Activated CD8-positive, alpha-beta memory T cell treated with anti-CD3 and anti-CD28 coated beads, Interleukin-2, amount 50 U/mL, for 48 hours (primary cell): ENCODE measurements at places on chromosomes 7 and 10.

DNA sequence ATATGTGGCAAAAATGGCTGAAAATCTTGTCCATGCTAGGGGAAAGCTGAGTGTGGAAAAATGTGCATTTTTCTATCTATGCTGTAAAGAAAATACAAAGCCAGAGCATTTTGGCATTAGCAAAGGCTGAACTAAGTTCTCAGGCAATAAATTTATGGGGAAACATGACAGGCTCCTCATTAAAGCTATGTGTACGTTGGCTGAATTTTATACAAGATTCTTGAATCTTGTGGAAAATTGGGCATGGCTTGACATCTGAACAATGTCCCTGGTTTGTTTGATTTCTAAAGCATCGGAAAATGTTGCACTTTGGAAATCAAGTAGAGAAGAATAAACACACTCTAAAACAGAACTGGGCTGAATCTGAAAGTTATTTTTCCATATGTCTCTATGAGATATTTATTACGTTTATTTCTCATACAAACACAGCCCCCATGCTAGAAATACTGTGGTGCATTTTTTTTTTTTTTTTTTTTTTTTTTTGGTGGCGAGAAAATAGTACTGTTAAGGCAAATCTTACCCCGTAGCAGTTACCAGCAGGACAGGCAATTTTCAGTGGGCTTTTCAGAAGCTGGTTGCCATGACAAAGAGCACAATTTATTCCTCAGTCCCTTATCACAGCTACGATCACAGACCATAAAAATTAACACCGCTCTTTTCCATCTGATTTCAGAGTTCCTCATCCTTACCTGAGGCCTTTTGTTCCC lies 16.9 kb downstream of the CPA1 start:
- DNase-seq: no peak

DNA sequence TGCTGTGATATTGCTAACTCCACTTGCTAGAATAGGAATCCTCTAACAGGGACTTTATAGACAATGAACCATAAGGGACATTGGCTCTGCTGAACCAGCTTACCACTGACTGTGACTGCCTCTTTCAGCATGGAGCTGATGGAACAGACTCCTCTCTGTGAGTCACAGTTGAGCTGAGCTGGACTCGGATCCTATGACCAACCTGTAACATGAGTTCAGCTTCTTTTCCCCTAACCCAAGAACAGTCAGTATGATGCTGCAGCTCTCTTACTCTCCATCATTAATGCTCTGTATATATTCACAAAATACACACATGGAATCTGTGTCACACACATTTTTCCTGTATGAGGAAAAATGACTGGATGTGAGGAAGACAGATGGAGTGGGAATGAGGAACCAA lies 177.9 kb upstream of the BET1 start:
- no peak for DNase-seq

DNA sequence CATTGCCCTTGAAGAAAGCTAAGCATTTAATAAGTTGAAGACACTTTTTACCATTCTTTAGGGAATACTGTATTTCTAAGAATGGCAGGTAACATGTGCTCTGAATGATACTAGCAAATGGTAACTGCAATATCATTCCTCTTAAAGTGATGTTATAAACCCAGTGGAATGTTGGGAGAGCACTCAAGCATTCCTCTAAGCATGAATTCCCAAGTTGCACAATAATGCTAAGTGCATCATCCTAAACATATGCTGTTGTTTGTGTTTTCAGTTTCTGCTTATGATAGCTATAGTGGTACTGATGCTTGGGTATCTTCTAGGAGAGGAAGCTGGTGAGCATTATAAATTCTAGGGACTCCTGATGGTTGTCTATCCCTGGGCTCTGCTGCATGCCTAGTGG lies 673.9 kb downstream of the PHTF2 start:
- DNase-seq: no peak

DNA sequence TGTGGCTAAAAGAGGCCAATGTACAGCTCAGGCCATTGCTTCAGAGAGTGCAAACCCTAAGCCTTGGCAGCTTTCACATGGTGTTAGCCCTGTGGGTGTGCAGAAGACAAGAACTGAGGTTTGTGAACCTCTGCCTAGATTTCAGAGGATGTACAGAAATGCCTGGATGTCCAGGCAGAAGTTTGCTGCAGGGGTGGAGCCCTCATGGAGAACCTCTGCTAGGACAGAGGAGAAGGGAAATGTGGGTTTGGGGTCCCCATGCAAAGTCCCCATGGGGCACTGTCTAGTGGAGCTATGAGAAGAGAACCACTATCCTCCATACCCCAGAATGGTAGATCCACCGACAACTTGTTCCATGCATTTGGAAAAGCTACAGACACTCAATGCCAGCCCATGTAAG lies 12.4 kb downstream of the SORCS1 start:
- no peak for DNase-seq

DNA sequence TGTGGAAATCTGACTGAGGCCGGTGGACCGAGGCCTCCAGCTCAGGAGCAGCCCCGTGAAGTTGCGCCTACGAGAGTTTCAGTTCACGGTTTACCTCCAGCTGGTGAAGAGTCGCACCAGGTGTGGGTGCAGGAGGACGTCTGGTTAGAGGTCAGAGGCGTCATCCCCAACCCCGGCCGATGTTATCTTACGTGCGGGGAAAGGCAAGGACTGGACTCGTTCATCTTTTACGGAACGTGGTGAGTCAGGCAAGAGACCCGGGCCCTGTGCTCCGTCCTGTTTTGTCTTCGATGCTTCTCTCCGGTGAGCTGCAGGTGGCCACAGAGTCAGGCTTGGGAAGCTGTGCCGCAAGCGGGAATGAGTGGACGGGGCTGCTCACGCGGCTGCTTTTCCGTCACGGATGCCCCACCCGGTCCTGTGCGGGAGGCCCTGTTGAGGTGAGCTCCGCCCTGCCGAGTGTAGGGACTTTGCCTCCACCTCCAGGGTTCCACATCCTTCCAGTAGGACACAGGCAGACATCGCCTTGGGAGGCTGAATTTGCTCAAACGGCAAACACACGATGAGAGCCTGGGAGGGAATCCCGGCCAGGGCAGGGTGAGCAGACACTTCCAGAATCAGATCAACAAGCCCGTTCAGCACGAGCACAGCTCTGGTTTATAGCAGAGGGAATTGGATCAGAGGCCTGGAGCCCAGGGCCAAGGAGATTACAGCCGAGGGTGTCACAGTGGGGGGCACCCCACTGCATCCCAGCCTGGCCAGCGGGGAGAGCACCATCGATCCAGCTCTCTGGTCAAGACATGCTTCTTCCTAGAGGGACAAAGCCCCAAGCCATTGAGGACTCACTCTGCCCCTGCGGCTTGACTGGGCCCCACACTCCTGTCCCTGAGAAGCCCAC lies 50.1 kb upstream of the INPP5A start:
- DNase-seq: no peak

DNA sequence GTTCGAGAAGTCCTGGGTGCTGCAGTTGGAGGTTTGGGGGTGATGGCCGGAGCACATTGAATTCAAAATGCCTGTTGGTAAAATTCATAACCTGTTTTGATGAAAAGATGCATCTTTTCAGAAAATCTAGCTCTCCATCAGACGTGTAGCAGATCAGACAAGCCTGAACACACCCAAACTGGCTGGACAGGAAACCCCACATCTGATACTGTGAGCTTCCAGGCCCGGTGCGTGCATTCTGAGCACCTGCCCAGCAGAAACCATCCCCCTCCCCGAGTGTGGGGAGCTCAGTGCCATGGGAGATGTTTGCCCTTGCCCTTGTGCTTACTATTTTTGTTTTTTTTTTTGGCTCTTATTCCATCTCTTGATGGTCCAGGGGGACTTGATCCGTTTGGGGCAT lies 417.1 kb downstream of the TCERG1L start:
- DNase-seq: no peak

DNA sequence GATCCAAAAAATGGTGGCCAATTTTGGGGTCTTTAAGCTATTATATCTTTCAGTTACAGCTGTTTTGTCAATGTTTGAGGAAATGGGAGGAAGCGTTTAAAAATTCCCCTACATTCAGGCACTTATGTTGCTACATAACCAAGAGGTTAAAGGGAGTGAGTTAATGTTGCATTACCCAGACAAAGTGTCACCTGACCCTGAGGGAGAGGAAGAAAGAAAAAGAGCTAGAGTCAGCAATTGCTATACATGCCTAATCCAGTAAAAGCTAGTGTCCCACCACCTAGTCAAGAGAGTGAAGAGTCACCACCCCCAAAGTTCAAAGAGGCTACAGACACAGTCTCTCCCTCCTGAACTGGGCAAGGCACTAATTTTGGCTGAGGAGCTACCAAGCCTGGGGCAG lies 69.5 kb upstream of the ZNF92 start:
- no peak for DNase-seq

DNA sequence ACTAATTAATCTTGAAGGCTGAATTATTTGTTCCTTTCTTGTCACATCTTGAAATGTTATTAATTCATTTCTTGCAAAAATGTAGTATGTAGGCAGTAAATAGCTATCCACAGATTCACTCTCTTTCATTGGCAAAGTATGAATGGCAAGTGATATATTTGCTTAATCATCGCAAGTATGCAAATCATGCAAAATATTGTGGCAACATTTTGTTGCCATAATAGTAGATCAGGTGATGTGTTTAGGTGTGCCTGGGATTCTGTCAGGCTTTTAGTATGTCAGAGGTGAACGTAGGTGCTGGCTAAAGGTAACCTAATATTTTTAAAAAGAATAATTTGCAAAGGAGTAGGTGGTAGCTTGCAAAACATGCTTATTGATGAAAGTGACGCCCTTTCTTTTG lies 5.9 kb downstream of the MAP3K8 start:
- DNase-seq: no peak

- no peak for DNase-seq
Observed at GRCh38 chr10:93514521-93514920, 18.1 kb downstream of the CEP55 start.

GRCh38 chr7:44973610-44974401 lies 5.0 kb downstream of the MYO1G start:
- DNase-seq: peak; percentile 71

DNA sequence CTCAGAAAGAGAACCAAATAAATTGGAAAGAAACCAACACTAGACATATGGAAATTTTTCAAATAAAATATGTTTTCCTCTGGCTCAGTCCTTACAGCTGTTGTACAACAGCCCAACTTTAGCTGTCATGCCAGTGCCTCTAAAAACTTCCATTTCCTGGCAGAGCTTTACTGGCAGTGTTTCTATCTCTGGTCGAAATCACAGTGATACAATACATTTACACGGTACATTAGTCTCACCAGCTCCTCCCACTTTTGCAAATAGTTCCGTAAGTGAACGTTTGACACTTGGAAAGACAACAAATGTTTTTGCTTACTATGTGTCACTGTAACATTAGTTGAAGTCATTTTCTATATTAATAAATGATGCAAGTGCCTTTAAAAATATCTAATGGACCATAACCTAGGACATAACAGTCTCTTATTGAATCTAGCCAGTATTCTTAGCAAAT lies 29.8 kb downstream of the BCAP29 start:
- DNase-seq: no peak

DNA sequence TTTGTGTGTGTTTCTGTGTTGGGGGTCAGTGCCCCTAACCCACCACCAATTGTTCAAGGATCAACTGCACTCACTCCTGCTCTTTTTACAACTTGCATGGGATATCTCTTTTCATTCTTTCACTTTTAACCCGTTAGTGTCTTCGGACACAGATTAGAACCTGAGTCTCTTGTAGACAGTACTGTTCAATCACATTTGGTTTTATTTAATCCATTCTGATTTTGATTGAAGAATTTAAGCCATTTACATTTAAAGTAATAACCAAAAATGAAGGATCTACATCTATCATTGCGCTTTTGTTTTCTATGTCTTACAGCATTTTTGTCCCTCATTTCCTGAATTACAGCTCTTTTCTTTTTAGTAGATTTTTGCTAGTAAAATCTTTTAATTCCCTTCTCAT lies 43.6 kb downstream of the ZNF248 start:
- DNase-seq: no peak

DNA sequence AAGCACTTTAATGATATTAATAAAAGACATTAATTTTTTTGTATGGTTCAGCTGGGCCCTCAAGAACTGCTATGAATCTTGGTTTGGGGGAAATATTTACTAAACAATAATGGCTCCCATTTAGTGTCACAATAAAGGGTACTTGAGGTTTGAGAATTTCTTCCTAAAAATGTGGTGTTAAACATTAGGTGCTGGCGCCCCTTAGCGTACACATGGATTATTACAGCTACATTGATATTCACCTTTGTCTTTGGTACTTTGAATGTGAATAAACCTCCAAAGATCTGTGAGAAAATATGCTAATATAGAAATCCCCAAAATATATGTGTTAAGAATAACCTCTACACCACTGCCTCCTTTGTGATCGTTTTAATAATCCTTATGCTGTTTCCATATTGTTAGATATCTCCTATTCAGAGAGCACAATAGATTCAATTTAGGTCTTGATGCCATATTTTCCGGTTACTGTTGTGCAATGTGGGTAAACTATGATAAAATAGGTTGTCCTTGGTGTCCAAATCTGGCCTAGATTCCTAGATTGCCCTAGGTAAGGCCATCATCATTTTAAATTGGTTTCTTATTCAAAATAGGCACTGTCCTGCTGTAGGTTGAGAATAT lies 161.8 kb upstream of the CACNA2D1 start:
- DNase-seq: no peak

DNA sequence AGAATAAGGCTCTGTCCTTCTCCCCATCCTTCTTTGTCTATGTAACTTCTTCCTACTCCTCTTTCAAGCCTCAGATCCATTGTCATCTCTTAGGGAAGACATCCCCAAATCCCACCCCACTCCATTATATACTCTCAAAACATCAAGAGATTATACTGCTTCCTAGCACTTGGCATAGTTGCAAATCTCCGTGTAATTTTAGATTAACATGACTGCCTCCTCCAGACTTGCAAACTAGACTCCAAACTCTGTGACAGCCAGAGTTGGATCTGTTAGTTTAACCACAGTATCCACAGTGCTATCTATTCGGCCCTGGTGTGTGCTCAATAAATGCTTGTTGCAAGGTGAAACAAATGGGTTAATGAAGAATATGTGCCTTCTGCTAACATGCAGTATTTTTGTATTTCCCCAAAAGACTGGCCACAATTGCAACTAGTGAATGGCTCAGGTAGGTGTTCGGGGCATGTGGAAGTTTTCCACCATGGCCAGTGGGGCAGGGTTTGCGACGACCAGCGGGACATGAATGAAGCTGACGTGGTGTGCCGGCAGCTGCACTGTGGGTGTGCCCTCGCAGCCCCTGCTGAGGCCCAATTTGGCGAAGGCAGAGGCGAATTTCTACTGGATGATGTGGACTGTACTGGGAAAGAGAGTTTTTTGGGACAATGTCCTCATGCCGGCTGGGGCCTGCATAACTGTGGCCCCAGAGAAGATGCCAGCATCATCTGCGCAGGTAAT lies 34.5 kb upstream of the C10orf120 start:
- no peak for DNase-seq

DNA sequence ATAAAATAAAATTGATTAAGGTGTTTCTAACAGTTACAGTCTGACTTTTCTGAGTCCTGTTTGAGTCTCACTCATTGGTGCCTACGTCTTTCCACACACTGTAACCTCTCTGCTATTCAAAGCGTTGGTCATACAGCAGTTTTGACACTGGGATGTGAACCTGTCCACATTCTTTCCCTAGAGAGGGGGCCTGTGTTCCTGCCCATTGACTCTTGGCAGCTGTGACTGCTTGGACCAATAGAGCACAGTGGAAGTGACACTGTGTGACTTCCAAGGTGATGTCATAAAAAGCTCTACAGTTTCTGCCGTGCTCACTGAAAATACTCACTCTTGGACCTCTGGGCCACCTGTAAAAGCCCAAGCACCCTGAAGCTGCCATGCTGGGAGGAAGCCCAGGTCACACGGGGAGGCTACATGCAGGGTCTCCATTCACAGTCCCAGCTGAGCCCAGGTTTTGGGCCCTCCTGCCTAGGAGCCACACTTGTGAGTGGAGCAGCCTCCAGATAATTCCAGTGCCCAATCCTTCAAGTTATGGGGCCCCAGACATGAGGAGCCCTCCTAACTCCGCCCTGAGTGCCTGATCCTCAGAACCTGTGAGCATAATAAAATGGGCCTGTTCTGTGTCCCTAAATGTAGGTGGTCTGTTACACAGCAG lies 704 bp upstream of the ANTXRL start:
- DNase-seq: peak; percentile 41
